ENCODE measurements at places on chromosomes 12 and 14.

DNA sequence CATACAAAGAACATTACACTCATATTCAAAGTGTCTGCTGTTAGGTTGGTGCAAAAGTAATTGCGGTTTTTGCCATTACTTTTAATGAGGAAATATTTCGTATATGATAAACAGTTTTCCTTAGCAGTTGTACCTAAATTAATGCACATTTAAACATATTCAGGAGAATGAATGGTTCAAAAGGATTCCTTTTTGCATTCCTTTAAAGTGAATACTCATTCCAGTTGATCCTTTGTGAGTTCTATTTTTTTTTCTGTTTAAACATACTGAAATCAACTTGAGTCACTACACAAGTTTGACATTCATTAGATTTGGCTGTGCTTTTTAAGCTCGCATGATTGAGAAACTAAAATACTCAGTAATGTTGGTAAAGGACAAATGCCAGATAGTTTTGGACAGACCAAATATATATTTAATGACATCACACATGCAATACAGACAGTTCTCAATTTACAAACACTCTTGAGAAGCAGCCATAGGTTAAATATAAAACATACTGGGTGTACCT lies 13.8 kb upstream of the SLC38A2 start:
- DNase-seq = no peak

DNA sequence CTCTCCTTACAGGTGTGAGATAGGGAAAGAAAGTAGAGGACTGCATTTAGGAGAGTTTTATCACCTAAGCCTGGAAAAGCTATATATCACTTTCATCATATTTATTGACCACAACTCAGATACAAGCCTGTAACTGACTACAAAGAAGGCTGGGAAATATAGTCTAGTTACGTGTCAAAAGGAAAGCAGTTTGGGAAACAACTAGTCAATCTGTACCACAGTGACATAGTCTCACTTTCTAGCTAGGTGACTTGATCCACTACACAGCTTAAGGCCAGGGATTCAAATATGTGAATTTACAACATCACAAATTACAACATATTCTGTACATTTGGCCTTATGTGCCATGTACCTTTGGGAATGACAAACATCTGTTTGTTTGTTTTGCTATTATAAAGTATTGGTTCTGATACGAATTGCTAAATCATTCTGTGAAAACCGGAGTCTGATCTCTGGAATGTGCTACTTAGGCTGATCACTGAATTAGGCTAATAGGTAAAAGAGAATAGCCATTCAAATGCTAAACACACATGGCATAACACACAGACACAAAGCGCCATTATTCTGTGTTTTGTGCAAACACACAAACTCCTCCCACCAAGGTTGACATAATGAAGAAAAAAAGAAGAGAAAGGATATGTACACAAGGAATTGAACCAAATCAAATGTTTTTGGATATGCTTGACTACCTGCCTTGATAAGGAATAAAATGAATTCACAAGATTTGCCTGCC lies 279.8 kb downstream of the DUSP6 start:
- no peak for DNase-seq

DNA sequence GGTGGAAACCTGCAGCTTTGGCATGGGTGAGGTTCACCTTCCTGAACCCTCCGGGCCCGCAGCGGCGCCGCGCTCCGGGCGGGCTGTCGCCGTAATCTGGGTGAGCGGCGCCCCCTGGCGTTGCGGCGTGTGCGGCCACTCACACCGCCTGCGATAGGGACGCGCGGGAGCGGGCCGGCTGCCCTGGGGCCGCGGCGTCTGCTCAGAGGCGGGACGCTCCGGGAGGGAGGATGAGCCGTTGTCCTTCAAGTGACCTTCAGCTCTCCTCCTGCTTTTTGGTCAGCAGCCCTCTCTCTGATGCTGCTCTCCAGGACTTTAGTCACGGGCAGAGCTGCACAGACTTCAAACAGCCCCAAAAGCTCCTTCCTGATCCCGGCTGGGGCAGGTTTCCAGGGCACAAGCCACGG lies 211.7 kb upstream of the FKBP4 start:
- peak; percentile 73 for DNase-seq

DNA sequence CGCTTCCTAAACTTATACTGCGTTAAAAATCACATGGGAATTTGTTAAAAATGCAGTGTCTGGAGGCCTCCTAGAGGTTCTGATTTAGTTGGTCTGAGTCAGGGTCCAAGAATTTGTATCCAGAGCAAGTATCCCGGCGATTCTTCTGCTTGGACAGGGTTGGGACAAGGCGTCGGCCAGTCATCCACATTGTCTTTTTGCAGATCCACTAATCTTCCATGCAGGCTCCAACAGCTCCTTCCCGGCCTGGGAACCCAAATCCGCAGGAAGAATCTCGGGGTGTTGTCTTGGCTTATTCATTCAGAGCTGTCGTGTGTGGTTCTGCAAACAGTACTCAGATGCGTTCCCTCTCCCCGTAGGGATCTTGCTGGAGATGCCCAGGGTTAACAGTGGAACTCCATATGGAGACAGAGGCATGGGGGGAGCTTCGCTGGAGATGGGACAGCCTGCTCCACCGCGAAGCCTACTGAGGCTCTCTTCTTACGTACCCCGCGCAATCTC lies 25.3 kb downstream of the GPRC5D start:
- DNase-seq = no peak

- DNase-seq = no peak
These were observed 63.8 kb downstream of the CDC42BPB start for GRCh38 chr14:102993523-102993922.

DNA sequence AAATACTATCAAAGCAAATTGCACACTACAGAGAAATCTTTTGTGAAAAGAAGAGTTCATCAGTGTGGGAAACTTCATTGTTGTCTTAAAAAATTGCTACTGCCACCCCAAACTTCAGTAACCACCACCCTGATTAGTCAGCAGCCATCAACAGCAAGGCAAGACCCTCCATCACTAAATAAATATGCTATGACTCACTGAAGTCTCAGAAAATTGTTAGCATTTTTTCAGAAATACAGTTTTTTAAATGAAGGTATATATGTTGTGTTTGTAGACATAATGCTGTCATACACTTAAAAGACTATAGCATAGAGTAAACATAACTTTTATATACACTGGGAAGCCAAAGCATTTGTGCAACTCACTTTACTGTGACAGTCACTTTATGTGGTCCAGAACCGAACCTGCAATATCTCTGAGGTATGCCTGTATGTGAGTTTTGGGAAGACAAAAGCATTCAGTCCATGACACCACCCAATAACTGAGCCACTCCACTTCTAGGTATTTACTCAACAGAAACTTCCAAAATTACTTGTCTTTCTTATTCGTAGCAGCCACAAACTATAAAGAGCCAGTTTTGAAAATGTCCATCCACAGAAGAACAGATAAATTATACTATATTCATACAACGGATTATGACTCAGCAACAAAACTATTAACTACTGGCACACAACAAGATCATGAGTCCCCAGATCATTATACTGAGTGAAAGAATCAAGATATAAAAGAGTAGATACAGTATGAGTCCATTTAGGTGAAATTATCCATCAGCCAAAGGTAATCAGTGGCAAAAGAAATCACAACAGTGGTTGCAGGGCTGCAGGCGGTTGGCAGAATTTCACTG lies 649.6 kb downstream of the BCL11B start:
- DNase-seq = no peak

GRCh38 chr14:22147716-22148115 lies 441.3 kb downstream of the DAD1 start:
- DNase-seq = no peak

DNA sequence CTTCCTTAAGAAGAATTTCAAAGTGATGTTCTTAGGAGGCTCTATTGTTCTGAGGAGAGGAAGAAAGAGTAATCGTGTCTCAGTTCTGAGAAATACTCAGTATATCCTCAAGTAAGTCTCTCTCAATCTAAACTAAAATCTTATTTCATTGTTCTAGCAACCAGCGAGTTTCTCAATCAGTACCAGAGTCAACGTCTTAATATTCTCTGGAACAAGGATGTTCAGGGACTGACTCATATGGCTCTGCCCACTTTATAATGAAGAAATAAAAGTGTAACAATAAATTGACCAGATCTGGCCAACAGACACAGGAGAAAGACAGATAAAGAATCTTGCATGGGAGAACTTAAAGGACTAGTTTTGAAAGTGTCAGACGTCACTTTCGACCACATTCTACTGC lies 469.8 kb upstream of the FLRT2 start:
- DNase-seq = no peak

DNA sequence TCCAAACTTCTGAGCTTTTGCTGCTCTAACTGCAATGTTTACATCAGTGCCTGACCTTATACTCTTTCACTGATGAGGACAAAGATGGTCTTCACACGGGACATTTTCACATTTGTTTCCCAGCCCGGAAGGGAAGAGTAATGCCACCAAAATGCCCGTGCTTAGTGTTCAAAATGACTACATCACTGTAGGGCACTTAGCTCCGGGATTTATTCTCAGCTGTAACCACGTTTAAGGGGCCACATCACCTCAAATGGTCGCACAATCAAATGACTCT lies 2.9 kb downstream of the GSG1 start:
- DNase-seq = no peak

DNA sequence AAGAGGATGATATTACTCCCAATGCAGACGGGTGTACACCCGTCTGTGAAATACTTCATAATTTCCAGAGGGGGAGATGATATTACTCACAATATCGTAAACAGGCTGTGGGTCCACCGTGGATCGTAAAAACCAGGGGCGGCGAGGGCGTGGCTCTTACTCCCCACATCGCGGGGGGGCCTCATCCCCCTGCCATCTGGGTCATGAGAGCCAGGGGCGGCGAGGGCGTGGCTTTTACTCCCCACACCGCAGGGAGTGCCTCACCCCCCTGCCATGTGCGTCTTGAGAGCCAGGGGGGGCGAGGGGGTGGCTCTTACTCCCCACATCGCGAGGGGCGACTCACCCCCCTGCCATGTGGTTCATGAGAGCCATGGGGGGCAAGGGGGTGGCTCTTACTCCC lies 86.2 kb upstream of the GNG2 start:
- DNase-seq = no peak

- DNase-seq = no peak
These were observed 15.1 kb downstream of the CPNE8 start for GRCh38 chr12:38890102-38890855.

- DNase-seq = no peak
These were observed 122.7 kb downstream of the PAPOLA start for GRCh38 chr14:96624661-96625425.

- DNase-seq = peak; percentile 4
These were observed 966.7 kb downstream of the SLC6A15 start for GRCh38 chr12:83945871-83946270.

DNA sequence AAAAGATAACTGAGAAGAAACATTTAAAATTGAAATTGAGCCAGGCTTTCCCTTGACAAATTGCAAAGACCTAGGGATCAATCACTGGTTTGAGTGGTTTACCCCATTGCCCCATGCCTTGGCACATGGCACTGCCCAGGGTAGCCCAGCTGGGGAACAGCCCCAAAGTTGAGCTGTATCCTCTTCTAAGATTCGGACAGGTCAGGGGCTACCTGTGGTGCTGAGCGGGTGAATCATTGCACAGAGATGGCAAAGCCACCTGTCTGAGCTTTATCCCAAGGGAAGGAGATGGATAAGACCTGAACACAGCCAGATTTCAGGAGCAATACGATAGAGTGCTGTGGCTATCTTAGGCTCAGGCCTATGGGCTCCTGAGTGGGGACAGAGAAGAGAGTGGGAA lies 7.0 kb downstream of the IFI27L2 start:
- no peak for DNase-seq

- DNase-seq = no peak
These were observed 191.2 kb upstream of the LMNTD1 start for GRCh38 chr12:25744313-25744712.

- DNase-seq = no peak
These were observed 1.2 kb downstream of the PTGER2 start for GRCh38 chr14:52315355-52315718.

GRCh38 chr12:108482717-108483212 lies 32.3 kb upstream of the FICD start:
- DNase-seq = no peak

DNA sequence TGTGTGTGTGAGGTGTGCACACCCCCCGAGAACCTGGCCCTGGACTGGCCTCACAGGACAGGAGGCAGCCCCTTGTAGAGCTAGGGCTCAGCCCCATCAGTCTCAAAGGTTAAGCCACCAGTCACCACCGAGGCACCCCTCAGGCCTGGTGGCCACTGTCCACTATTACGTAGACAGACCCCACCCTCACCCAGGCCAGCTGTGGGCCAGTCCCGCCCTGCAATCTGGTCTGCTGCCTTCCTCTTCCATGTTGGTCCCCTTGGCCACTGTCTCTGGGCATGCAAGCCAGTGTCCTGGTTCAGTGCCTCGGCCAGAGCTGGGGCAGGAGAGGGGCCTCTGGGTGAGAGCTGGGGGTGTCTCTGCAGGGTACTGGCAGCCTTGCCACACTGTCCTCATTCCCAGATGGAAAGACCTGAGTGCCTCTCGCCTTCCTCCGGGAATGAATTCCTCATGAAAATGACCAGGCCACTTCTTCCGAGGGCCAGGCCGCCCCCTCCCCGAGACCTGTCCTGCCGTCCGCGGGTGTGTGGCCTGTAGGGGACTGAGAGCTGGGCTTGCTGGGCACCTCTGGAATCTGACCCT lies 897 bp upstream of the TEX22 start:
- no peak for DNase-seq

GRCh38 chr12:53809005-53809404 lies 57.2 kb upstream of the CISTR start:
- DNase-seq = no peak

GRCh38 chr12:71947645-71948105 lies 9.0 kb downstream of the TPH2 start:
- no peak for DNase-seq

Measured in RPMI8226 (cell line).